ENCODE measurements at places on chromosomes 4 and X. TPM values are rescaled to one million over a fixed set of nuclear protein-coding genes. Genes with fewer than 3 reads are reported as not detected.

The NPNT gene
- polyA plus RNA-seq = 117 TPM

The RAB40A gene
- not detected for polyA plus RNA-seq

GRCh38 chr4:114271031-114271430, 291.6 kb upstream of the ARSJ start:
- DNase-seq = no peak

DNA sequence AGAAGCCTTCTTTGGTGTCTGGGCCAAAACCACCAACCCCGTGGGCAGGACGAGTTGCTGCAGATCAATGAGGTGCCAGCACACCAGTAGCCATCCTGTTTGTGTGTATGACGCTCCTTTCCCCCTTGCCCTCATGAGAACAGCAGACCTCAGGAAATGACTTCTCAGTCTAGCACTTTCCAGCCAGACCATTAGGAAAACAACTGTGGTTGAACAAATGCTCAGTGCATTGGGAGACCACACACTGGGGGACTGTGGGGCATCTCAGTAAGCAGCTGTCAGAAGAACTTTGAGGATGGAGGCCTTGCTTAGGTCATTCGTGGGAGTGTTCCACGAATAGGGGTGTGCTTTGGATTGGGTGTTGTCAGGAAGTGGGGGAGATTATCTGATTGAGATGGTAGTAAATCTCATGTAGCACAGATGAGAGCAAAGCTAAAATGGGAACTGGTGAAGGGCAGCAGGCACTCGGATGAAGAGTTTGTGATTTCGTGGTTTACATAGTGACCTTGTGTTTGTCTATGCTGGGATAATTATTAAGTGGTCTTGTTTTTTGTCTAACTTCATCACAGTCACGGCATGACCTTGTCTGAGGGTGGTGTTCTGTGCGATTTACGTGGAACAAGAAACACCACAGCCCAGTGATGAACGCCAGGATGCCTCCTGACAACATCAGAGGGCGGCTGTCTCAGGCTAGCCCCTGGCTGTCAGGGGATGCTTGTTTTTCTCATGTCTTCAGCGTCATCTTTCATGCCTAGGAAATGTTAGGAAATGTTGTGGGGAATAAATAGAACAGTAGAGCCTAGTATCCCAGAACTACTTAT, 70.1 kb downstream of the USP46 start:
- peak; percentile 15 for DNase-seq

GRCh38 chrX:10577853-10578252, 42.5 kb downstream of the MID1 start:
- DNase-seq = no peak

- DNase-seq = peak; percentile 23
Observed at GRCh38 chr4:183541752-183542040, 36.8 kb downstream of the ING2 start.

DNA sequence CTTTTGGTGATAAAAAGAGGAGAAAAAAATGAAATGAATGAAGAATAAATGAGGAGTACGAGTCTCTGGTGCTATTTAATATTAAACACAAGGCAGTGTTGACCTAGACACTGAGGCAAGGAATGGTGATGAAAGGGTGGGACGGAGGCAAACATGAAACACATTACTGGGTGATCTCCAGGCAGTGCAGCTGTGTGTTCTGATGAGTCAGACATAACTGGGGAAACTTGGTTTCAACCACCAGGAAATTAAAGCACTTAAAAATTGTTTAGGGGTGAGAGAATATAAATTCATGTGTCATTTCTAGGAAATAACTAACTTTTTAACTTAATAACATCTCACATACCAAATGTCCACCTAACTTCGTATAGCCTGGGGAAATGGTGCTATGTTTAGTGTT, 19.7 kb upstream of the CXCL6 start:
- DNase-seq = no peak

DNA sequence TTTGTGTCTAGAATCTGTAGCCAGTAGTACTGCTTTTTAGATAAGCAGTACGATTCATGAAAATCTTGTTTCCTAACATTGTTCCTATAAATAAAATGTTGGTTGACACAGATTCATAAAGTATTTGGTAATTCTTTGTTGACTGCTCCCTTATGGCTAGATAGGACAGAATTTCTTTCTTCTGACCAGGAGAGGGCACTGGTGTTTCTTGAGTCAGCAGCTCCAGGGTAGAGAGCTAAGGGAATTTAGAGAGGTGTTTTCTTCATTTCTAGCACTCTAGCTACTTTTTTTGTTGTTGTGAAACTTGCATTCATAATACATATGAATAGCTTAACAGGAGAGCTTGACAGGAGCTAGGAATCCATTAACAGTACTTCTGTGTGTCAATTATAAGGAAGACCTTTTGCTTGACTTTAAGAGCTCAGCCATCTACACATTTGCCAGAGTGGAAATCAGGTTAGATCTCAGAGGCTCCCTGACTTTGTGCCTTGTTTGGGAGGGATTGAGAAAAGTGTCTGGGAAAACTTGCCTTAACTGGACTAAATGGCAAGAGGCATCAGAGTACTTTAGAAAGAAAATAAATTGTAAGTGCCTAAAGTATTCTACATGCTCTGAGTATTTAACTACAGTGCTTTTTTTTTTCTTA, 756.1 kb downstream of the SH3BGRL start:
- DNase-seq = peak; percentile 19

Data from kidney (tissue), 22 donors.